ENCODE measurements at places on chromosomes 16 and 17. TPM values are rescaled to one million over a fixed set of nuclear protein-coding genes. Genes with fewer than 3 reads are reported as not detected.
A peak's percentile ranks its signal among the peaks of the same experiment; 100 is the strongest.

SNAI3 gene
- total RNA-seq, result not detected

WFDC1 gene
- 0.30 TPM for total RNA-seq

ADAD2 gene
- not detected for total RNA-seq

- DNase-seq, result no peak
Observed at GRCh38 chr16:63496282-63496681, 1460.0 kb upstream of the CDH8 start.

DNA sequence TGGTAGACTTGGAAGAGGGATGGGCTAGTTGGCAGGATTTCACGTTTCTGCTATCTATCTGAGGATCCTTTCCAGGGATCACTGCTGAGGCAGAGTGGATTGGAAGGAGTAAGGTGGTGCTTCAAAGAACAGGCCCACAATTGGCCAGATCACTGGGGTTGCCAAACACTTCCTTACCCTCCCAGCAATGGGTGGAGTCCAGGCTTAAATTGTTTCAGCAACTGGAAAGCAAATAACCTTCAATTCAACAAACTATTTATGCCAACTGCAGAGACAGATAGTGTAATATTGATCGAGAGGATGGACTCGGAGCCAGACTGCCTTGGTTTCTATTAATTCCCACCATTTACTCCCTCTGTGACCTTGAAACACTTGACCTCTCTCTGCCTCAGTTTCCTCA, 2.1 kb downstream of the ARRB2 start:
- DNase-seq, result no peak

DNA sequence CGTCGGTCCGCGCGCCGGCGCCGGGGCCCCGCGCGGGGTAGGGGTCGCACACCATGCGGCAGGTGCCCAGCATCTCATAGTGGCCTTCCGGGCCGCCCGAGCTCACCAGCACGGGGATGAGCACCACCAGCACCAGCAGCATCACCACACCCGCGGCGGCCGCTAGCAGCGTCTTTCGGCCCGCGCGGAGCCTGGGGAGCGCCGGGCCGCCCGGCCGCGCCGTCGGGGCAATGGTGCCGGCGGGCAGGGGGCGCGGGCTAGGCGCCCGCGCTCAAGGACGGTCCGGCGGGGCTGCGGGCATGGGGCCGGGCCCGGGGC, 237 bp downstream of the C1QL1 start:
- DNase-seq, result no peak

GRCh38 chr17:46865100-46865499, 13.7 kb downstream of the WNT9B start:
- DNase-seq, result peak; percentile 58

- no peak for DNase-seq
Observed at GRCh38 chr17:77670173-77670572, 288.3 kb upstream of the TNRC6C start.
